ENCODE measurements at places on chromosomes 1 and 21.

DNA sequence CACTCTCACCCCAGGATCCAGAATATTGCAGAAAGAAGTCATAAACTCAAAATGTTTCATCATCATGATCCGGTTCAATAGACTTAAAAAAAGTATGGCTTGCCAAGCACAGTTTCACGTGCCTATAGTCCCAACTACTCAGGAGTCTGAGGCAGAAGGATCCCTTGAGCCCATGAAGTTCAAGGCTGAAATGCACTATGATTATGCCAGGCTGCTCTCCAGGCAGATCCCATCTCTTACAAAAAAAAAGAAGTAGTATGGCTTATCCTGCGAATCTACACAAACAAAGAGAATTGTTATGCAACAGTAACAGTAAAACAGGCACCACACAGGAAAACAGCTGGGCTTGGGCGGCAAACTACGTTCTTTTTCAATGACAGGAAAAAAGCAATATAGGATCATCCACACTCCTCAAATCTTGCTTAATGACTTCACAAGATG is 76.2 kb downstream of the EIF4G3 start:
- peak; percentile 58 for DNase-seq

DNA sequence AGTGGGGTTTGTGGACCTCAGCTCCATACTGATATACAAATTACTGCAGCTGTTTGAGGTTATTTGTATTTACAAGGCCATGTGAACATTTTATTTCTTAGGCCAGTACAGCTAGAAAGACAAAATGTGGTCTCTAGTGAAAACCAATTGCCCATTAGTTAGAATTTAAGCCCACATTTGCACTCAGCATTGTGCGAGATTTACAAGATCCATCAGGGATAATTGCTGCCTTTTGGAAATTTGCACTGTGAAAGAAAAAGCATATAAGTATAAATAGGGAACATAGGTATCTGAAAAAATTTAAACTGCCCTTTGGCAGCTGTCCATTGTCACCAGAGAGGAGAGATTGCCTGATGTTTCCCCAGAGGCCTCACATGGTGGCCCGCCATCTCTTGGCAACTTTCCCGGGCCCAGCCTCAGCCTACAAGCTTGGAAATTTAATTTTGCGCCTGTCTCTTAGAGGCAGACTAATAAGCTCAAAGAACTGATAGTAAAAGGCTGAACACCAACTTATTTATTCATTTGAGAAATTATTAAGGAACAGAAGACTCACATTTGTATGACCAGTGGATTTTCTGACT is 120.7 kb downstream of the MAP3K21 start:
- DNase-seq: no peak

DNA sequence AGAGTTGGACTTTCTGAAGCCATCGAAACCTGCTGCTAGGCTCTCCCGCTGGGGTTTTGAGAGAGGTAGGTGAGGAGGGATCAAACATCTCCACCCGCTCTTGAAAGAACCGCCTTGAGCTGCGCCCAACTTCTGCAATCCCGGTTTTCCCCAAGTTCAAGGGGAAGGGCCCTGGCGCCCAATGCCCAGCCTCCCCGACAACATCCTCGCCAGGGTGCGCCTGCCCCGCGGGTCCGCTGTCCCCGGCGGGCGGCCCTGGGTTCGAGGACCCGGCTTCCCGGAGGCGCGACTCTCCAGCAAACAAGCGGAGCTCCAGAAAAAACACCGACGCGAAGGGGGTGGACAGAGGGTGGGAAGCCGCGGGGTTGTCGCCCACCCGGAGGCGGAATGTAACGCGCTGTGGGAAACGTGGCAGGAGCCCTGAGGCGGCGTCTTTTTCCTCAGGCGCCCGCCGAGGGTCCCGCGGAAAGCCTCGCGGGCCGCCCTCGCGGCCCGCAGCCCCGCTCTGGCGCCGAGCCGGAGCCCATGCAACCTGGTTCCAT is 607 bp downstream of the BTG3 start:
- peak; percentile 48 for DNase-seq

DNA sequence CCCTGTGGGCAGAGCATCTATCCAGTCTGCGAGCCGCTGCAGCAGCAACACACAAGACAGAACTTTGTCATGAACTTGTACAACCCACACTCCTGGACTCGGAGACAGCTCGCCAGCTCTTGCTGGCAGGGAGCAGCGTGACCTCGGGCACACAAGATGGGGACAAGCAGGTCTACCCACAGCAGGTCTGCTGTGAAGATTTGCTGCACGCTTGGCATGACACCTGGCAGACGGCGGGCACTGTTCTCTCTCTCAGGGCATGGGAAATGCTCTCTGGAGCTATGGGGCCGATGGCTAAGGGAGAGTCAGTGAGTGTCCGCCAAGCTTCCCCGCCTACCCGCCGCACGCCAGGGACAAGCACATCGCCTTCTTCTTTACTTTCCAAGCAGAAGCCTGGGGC is 90.0 kb downstream of the STUM start:
- no peak for DNase-seq

DNA sequence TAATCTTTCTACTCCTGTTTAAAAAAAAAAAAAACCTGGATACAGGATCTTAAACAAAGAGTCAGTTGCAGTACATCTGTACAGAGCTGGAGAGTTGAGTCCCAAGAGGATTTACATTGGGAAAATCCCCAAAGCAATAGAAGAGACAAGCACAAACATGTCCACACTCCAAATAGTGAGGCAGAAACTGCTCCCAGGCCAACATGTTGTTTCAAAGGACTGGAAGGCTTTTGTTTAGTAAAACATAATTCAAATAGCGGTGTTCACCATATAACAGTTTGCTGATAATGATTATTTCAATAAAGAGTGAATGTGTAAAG is 425.4 kb downstream of the ADGRL2 start:
- DNase-seq: peak; percentile 47
